EL (cell line): ENCODE measurements at places on chromosomes 6 and 20.

DNA sequence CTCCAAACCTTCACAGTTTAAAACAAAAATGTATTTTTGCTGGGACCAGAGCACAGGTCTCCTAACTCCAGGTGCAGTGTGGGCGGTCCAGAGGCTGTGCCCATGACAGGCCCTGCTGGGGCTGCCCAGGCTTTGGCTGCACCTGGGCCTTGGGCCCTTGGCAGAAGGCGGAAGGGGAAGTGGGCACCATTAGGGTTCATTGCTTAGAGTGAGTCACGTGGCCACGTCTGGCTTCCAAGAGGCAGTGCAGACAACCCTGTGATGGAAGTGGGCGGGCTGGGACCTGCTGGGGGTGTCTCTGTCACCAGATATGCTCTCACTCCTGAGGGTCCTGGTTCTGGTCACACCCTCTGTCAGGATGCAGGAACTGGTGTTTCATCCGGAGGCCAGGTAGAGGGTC is 302.2 kb downstream of the QKI start:
- no peak for DNase-seq

- DNase-seq = no peak
Measured at GRCh38 chr20:2086980-2087377, 14.6 kb upstream of the STK35 start.

DNA sequence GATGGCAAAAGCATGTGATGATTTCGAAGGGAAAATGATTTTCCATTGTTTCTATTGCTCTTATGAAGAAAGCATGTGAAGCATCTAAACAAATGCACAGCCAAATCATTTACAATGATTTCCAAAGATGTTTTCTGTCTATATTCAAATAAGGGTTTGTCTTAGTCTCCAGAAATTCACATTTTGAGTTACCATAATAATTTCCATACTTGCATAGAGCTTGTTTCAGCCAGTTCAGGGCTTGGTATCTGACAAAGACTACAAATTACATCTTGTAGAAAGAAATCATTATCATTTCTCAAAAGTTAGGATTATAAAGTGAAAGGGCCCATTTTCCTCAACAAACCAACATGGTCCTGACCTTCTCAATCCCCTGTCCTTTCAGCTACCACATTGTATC is 74.4 kb upstream of the PLEKHG1 start:
- no peak for DNase-seq

DNA sequence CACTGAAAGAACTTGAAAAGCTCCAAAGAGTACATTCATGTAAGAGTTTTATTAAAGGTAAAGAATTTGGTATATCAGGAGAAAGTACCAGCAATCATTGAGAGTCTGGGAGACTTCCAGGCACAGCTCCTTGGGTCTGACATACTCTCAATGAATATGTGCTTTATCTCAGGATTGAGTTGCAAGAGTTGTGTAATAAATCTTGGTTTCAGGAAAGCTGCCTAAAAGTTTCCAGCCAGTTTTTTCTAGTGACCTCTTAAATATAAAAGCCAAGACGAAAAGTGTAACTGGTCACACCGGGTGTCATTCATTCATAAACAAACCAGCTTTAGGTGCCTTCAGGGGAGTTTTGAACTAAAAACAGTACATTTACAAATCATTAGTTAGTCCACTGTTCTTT is 21.6 kb upstream of the GJA1 start:
- DNase-seq = no peak

- DNase-seq = peak; percentile 75
Measured at GRCh38 chr6:2426561-2427340, 181.3 kb upstream of the GMDS start.

DNA sequence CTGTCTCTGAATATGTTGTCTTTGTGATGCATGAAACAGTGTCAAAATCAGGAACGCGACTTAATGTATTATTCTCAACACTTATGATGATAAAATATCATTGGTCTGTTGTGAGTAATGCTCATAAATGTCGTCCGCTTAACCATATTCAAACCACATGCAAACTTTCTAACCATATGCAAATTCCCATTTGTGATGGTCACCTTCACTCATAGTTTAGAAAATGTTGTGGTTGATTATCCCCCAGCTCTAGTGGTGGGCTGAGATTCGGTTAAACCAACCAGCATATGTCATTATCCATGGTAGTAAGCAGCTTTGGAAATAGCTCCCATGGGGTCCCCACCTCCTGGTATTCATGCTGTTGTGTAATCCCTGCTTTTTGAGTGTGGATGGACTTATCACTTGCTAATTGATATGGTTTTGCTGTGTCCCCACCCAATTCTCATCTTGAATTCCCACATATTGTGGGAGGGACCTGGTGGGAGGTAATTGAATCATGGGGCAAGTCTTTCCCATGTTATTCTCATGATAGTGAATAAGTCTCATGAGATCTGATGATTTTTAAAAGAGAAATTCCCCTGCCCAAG is 360.0 kb upstream of the TSHZ2 start:
- DNase-seq = no peak

GRCh38 chr6:93970684-93971083 is 551.3 kb upstream of the EPHA7 start:
- DNase-seq = no peak

- no peak for DNase-seq
Measured at GRCh38 chr6:99143108-99143861, 195.5 kb upstream of the FBXL4 start.

GRCh38 chr20:60237981-60238380 is 279.8 kb downstream of the CDH26 start:
- no peak for DNase-seq

DNA sequence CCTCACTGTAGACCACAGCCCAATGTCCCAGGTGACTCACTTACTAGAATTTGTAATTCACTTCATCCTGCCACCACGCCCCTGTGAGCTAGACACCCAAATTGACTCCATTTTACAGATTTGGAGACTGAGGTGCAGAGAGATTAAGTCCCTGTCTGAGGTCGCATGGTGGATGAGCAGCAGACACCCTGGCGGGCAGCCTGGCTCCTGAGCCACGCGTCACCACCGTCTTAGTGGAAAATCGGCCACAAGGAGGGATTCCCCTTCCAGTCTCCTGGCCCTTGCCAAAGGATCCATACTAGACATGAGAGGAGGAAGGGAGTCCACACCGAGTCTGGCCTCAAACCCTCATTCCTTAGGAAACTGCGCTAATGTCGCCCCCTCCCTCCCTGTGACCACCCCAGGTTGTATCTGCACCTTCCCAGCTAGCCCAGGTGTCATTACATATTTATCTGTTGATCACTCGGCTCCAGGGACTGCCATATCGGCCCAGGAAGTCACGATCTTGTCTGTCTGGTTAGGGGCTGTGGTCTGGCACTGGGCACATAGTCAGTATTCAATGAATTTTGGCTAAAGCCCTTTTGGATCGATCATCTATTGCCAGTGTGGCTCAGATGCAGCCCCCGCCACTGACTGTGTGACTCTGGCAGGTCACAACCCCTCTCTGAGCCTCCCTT is 25.7 kb upstream of the PTGIS start:
- DNase-seq = no peak

DNA sequence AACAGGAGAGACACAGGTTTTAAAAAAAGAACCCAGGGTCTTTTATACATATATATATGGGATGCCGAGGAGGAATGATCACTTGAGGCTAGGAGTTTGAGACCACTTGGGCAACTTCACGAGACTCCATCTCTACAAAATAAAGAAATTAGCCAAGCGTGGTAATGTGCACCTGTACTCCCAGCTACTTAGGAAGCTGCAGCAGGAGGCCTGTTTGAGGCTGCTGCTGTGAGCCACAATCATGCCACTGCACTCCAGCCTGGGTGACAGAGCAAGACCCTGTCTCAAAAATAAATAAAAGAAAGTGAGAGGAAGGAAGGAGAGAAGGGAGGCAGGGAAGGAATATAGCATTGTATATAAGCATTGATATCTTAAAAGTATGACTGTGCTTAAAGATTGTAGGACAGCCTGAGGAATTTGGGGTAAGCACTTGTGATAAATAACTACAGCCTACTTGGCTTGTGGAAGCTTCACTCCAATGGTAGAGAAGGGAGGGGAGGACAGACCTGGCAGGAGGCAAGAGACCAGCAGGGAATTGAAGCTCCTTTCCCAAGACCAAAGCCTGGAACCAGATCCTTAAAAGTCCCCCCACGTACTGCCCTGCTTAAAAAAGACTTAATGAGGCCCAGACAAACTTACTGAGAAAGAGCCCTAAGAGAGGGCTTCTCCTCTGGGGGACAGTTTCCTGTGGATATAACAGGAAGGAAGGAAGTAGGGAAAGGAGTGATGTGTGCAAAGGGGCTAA is 2.5 kb upstream of the SNTA1 start:
- no peak for DNase-seq

- peak; percentile 13 for DNase-seq
Measured at GRCh38 chr20:6104493-6105188, 18.2 kb downstream of the FERMT1 start.

DNA sequence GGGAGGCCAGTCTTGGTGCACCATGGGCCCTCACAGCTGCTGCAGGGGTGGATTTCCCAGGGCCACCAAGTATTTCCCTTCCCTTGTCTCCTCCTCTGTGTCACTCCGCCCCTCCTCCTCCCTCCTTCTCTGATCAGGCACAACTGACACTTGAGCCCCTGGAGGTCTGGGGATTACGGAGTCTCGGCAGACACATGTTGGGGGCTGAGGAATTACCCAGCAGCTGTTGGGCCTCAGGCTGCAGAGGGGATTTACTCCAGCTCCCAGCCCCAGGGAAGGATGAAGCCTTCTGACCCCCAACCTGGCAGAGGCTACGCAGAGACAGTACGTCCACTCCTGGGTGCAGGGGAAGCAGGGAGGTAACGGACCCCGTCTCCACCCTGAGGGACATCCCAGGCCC is 420.5 kb upstream of the SULF2 start:
- DNase-seq = no peak

- DNase-seq = no peak
Measured at GRCh38 chr20:32216179-32217142, 8.8 kb downstream of the POFUT1 start.

DNA sequence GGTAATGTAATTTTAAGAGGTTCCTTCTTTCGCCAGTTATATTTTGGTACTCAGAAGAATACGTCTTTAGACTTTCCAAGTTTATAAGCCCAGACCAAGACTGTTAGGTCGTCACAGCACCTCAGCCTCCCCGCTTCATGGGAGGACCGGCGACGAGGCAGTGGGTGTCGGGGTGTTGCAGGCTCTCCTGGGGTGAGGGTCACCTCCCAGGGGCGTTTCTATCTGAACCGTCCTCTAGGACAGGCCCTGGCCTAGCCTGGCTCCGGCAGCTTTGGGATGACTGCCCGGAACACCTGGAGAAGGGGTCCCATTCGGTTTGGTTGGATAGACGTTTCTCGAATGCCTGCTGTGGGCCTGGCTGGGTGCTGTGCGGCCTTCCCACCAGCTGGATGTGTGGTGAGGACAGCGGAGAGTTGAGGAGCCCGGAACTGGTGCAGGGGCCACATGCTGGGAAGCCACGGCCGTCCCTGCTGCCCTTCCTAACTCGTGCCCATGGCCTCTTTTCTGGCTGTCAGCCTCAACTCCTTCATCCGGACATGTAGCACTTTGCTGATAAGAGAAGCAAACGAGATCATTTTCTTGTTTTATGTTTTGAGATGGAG is 1.1 kb downstream of the OSBPL2 start:
- no peak for DNase-seq

DNA sequence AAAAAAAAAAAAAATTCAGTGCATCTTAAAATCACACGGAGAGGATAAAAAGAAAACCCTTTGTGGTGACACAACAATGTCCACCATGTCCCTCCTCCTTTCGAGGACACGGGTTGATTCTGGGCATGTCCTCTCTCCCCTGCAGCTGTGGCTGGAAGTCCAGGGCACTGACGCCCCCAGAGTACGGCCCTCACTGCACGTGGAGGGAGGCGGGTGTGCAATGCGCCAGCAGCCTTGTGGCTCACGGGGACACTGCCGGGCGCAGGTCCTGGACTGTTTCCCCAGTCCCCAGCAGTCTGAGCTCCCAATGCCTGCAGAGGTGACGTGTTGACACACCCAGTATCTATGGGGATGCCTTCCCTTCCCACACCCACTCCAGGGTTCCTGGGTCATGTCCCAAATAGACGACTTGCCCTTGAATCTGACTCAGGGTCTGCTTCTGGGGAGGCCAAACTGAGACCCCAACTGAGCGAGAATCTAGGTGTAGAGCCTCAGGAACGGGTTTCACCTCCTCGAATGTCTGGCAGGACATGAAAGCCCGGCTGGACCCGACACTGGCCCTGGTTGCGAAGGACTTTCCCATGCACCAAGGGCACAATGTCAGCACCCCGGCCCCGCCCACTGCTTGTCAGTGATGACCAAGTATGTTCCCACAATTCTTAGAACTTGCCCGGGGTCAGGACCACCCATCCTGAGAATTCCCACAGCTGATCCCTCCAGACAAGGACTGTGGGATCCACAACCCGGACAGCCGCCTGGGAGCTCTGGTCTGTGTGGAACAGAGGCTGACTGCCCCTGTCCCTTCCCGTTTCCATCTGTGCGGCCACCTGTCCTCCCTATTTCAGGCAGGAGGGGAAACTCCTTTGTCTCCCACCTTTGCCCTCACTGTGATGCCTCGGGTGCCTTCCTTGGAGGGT is 425.1 kb upstream of the SULF2 start:
- no peak for DNase-seq

DNA sequence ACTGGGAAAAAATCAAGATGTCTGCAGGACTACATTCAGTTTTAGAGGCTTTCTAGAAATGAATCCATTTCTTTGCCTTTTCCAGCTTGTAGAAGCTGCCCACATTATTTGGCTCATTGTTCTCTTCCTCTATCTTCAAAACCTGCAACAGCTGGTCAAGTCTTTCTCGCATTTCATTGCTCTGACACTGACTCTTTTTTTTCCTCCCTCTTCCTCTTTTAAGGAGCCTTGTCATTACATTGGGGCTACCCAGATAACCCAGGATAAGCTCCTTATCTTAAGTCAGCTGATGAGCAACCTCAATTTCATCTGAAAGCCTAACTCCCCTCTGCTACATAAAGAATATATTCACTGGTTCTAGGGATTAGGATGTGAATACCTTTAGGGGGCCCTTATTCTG is 53.2 kb upstream of the CEP162 start:
- DNase-seq = no peak

- no peak for DNase-seq
Measured at GRCh38 chr20:57619051-57619831, 985 bp downstream of the ZBP1 start.

DNA sequence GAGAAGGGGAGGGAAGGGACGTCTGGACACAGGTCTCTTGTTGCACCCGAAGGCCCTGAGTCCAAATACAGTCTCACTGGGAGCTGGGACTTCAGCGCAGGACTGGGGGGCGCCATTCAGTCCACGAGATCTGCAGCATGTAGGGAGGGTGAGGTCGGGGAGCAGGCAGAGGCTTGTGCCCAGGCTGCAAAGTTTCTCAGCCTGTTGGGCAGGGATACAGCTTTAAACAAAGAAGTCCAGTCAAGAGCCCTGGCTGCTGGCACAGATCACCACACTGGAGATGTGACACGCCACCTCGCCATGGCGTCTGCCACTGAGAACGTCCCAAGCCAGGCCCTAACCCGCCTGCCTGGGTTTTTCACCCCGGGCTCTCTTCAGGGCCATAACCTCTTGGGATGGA is 256.6 kb downstream of the DLL1 start:
- no peak for DNase-seq

DNA sequence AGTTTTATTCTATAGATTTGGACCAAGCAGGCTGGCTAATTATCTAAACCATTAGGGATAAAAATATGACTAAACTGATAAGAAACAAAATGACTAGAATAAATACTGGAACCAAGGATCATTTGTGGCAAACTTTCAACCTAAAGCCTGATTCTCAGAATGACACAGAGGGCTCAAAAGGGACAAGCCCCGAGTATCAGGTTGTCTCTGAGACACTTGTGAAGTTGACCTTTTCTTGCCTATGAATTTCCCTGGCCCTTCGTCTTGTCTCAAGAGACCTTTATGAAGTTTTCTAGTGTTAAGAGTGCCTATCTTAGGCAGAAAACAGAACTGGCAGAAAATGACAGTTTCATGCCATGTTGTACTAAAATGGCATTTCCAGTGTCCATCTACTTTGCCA is 68.3 kb downstream of the IMPG1 start:
- no peak for DNase-seq
